ENCODE measurements at places on chromosomes 16 and 17.

DNA sequence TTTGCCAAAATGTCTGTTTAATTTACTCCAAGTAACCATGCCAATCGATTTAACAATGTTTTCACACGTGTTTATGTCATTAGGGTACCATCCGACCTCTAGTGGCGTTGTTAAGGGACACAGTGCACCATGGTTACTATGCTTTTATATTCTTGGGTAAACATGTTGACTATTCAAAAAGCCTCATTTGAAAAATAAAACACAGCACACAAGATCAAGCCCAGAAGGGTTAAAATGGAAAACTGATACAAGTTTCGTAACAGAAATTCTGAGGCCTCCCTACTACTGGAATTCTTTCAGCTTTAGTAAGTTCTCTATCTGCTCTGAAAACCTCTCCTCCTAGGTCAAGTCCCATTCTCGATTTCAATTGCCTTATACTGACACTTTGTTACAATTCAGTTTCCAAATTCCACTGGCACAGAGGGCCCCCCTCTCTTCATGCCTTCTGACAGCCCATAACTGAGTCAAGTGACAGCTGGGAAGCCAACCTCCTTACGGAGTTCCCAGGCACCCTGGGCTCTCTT lies 2.1 kb downstream of the CFAP20 start:
- no peak for DNase-seq

GRCh38 chr16:30052671-30053372 lies 12.7 kb upstream of the ALDOA start:
- DNase-seq, result peak; percentile 94

GRCh38 chr16:88681084-88681680 lies 5.1 kb downstream of the SNAI3 start:
- no peak for DNase-seq

DNA sequence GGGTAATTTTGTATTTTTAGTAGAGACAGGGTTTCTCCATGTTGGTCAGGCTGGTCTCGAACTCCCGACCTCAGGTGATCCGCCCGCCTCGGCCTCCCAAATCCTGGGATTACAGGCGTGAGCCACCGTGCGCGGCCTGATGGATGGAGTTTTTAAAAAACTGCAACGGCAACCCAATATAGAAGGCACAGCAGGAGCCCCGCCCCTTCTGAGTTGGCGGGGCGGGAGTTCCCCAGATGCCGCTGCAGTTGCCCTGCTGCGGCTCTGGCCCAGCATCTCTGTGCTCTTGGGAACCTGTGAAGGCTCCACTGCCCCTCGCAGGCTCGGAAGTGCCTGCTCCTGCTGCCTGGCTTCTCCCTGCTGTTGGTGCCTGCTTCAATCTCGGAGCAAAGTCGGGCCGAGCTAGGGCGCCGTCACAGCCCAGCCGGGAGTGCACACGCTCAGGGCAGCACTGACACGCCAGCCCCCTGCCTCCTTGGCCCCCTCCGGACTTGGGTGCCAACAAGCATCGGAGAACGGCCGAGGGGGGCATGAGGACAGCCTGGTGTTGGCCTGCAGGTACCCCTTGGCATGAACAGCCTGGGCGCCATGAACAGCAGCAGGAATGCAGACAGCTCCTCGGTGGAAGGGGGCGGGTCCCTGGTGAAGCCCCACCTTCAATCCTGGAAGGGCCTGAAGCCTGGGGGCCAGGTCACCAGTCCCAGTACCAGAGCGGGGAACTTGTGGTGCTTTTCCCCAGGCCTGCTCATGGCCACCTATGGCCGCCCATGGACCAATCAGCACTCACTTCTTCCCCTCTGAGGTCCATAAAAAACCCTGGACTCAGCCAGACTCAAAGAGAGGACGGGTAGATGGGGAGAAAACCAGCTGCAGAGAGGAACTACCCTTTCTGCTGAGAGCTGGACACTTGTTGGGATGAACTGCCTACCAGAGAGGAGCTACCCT lies 2.3 kb upstream of the NT5M start:
- no peak for DNase-seq
